ENCODE measurements at places on chromosomes 2 and 18. TPM values are rescaled to one million over a fixed set of nuclear protein-coding genes. Genes with fewer than 3 reads are reported as not detected.

RBBP8 gene
- total RNA-seq: 27.7 TPM

EMILIN2 gene
- total RNA-seq: 10.3 TPM

FRZB gene
- total RNA-seq: 0.66 TPM

THSD7B gene
- 0.40 TPM for total RNA-seq

SPAST gene
- total RNA-seq: 25.7 TPM

FAM237A gene
- total RNA-seq: not detected

TRABD2A gene
- total RNA-seq: 0.66 TPM

KATNAL2 gene
- 4.1 TPM for total RNA-seq

RND3 gene
- total RNA-seq: 285 TPM

ST6GAL2 gene
- not detected for total RNA-seq

ZAP70 gene
- total RNA-seq: not detected
